ENCODE measurements at places on chromosomes 2 and 18. TPM values are rescaled to one million over a fixed set of nuclear protein-coding genes. Genes with fewer than 3 reads are reported as not detected.

The COL4A4 gene
- 1.5 TPM for total RNA-seq

DNA sequence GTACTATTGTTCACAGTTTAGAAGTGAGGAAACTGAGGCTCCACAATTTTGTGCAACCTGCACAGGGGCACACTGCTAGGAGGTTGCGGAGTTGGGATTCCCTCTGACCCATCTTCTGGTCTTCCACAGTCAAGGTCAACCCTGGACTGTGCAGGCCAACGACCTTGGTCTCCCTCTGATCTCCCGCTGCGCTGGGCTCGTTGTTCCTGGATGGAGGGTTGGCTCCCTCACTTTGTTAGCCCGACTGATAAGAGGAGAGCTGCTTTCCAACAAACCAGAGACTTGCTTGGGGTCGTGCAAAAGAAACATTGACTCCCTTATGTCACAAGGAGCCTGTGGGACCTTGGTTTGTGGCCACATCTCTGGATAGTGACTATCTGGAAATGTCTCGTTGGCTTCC, 187.6 kb downstream of the MYCN start:
- no peak for DNase-seq

DNA sequence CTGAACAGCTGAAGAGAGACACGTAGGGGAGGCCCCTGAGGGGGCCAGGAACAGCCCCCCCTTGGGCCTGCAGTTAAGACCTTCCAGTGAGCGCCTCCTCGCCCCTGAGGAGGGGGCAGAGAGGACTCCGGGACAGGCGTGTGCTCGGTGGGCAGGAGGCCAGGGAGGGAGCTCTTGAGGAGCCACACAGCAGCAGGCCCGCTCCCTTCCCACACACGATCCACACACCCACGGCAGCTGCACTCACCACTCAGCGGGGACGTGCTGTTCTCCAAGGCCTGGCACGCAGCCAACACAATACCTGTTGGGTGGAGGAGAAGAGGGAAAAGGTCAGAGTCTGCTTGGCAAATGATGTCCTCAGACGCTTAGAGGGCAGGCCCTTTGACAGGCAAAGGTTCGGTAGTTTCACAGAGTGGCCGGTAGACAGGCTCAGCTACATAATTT, 39.0 kb downstream of the TGFA start:
- peak; percentile 94 for DNase-seq

- DNase-seq, result no peak
Observed at GRCh38 chr2:34365932-34366331, 766.8 kb upstream of the FAM98A start.

DNA sequence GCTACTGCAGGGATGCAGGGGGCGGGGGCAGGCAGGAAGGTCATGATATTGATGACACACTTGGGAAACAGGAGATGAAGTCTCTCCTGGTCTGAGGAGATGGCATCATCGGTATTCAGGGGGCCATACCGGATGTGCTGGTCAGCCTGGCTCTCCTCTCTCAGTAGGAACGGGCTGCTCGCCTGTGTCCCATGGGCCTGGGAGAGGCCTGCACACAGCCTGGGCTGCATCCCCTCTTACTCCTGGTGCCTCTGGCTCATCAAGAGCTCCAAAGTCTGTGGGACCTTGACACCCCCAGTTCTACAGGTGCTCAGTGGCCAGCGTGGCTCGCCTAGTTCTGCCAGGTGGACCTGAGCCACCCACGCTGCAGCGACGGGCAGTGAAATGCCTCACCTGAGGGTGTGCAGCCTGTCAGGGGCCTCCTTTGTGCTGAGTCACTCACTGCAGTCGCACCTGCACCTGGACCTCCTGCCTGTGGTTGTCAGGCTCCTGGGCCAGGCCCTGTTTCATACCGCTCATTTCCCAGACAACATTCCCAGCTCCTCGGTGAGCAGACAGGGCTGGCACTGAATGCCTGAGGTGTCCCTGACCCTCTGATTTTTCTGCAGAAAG, 18.6 kb upstream of the CNDP1 start:
- DNase-seq, result peak; percentile 21

DNA sequence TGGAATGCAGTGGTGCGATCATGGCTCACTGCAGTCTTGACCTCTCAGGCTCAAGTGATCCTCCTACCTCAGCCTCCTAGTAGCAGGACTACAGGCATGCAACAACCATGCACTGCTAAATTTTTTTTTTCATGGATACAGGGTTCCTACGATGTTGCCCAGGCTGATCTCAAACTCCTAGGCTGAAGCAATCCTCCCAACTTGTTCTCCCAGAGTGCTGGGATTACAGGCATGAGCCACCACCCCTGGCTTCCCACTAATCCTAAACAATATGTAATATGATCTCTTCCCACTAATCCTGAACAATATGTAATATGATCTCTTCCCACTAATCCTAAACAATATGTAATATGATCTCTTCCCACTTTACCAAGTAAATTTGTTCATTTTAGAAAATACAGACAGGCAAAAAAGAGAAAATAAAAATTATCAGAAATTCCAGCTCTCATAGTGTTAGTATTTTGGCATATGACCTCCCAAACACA, 33.7 kb upstream of the C18orf32 start:
- DNase-seq, result no peak

GRCh38 chr2:236164925-236165841, 3.0 kb downstream of the GBX2 start:
- no peak for DNase-seq

The BAZ2B gene
- 53.6 TPM for total RNA-seq

DNA sequence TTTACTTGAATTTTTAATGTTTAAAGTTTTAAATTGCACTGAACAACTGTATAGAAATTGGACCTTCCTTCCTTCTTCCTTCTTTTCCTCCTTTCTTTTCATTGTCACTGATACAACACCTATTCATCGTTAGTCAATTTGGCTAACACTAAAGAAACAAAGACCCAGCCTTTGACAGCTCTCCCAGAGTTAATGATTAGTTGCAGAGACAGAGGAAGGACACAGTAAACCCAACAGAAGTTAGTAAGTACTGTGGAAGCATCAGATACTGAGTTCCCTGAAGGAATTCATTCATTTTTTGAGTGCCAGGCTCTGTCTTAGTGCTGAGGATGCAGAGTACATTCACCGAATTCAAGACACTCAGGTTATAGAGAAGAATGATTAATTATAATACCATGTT, 77.9 kb upstream of the RAB27B start:
- no peak for DNase-seq

DNA sequence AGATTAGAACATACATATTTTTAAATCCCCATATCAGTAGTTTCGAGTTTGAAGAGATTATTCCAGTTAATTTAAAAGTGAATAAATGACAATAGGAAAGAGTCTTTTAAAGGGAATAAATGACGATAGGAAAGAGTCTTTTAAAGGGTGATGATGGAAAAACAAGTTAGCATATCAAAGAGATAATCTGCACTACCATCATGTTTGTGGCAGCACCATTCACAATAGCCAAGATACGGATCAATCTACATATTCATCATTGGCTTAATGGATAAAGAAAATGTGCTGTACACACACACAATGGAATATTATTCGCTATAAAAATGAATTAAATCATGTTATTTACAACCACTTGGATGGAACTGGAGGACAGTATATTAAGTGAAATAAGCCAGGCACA, 15.0 kb downstream of the ATG16L1 start:
- DNase-seq, result no peak

- peak; percentile 17 for DNase-seq
Observed at GRCh38 chr2:66305718-66306117, 129.2 kb upstream of the MEIS1 start.

- no peak for DNase-seq
Observed at GRCh38 chr2:202030691-202031090, 3.0 kb upstream of the FZD7 start.

- DNase-seq, result no peak
Observed at GRCh38 chr2:86224645-86225355, 25.5 kb downstream of the MRPL35 start.

GRCh38 chr2:166373951-166374350, 1.8 kb downstream of the SCN9A start:
- DNase-seq, result no peak

The MRPL53 gene
- 63.6 TPM for total RNA-seq

DNA sequence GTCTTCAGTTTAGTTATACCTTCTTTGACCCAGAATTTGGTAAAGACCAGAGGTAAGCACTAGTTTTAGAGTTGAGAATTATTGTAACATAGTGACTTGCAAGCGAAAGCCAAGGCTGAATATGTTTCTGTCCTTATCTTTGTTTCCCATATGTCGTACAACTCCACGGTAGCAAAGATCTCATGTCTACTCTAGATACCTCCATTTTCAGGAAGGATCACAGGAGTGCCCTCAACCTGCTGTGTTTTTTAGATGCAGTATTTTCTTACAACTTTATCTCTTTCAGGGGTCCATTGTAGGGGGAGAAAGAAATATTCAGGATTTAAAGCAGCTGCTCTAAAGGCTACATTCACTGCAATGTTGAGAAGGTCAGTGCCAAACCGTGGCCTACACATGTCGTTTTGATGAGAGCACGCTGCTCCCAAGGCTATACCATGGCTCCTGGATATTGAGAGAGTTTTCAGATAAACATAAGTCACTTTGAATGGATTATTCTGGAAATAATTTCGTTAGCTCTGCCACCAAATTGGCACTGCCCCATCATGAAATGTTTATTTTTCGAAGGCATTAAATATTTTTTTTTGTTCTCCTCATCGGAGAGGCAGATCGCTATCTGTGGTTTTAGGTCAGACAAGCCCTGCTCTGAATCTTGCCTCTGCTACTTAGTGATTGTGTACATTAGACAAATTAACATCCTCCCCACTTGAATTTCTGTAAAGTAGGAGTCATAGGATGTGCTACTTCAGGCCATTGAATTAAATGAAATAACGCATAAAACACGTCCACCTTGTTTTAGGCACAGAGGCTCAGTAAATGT, 2.1 kb downstream of the RHBDD1 start:
- no peak for DNase-seq

DNA sequence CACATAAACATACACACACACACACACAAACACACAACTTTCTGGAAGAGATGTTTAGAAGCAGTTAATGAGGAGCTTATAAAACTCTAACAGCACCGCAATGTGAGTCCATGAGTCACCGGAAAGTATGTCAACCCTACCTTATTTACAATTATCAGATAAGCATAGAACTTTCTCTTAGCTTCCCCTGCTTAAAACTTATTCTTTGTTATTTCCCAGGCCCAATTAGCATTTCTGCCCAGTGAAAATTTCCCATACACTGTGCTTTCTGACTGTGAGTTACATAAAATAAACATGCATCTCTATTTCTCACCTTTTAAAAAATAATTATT, 737.6 kb downstream of the LRP1B start:
- no peak for DNase-seq

- no peak for DNase-seq
Observed at GRCh38 chr2:217444932-217445331, 557.9 kb downstream of the TNS1 start.

GRCh38 chr2:85584354-85584856, at the start of gene VAMP5:
Gene VAMP5 (plus strand): TSS chr2:85584431. CDS start chr2:85584491, 60 bp downstream.
- peak; percentile 47 for DNase-seq

GRCh38 chr2:234146087-234146826, 95.8 kb downstream of the SPP2 start:
- DNase-seq, result no peak

DNA sequence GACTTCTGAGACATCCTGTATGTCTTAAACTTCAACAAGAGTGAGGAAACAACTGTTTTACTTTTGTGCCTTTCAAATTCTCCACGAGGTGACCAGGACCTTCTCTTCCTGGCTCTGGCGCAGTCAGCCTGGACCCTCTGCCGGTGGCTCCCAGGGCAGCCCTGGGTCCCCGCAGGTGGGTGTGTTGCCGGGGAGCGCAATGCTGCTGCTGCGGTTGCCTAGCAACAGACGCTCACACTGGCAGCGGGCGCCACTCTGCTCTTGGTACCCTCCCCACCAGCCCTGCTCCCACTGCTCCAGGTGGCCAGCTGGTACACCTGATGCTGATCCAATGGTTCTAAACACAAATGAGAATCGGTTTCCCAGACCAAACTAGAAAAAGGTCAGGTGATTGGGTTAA, 58.7 kb downstream of the GNAL start:
- no peak for DNase-seq

GRCh38 chr2:240021488-240022104, 3.5 kb downstream of the NDUFA10 start:
- peak; percentile 63 for DNase-seq

GRCh38 chr2:204715361-204715760, 170.1 kb downstream of the PARD3B start:
- DNase-seq, result no peak

DNA sequence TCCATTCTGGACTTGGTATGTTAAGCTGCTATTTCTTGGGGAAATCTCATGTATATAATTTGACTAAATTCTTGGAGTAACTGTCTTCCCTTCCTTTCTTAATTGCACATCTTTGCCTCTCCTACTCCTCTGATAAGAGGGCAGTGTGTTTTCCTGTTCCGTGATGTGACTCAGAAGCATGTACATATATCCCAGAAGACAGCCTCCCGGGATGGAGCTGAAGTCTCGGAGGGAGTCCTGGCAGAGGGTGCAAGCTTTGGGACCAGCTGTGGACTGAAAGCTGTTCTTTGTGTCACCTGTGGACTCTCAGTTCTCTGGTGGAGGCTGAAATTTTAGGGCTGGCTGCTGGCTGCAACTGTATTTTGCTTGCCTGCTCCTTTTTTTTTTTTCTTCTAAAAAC, 54.7 kb upstream of the MGAT5 start:
- no peak for DNase-seq

- DNase-seq, result no peak
Observed at GRCh38 chr2:59744436-59744835, 809.0 kb downstream of the BCL11A start.

The KANSL3 gene
- total RNA-seq, result 40.7 TPM

DNA sequence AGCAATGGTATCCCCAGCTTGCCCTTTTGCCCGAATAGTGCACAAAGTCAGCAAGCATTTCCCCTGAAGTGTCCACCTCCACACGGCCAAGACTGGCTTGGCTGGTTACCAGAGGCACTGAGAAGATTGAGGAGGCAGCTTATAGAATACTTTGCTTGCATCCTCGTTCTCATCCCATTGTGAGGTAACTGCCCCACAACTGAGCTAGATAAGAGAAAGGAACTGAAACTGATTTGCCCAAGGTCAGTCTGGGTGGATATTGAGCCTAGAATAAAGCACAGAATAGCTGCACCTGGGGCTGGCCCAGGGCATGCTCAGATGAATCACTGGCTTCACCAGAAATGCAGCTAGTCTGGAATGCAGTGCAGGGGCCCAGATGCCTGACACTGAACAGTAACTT, 32.7 kb upstream of the MAP4K3 start:
- peak; percentile 38 for DNase-seq

The RNU2-63P gene
- 5.0 TPM for total RNA-seq
